ENCODE measurements at places on chromosomes 7 and 10. TPM values are rescaled to one million over a fixed set of nuclear protein-coding genes. Genes with fewer than 3 reads are reported as not detected.

DNA sequence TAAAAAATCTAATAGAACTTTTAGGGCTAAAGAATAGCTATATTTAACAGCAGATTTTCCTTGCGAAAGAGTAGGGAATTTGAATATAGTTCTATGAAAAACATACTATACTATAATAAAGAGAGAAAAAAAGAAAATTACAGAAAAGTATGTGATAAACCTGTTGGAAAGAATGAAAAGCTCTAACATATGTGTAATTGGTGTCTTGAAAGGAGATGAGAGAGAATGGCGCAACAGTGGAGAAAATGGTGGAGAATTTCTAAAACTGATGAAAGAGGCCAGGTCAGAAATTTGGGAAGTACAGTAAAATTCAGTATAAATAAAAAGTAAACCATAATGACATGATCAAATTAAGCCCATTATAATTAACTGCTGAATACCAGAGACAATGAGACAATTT lies 20.8 kb upstream of the CACNA2D1 start:
- H3K4me1 ChIP-seq, result no peaks in the 10 kb centered on the region
- no peaks in the 10 kb centered on the region for H3K27me3 ChIP-seq
- no peaks in the 10 kb centered on the region for H3K36me3 ChIP-seq
- DNase-seq, result no peak
- H3K4me3 ChIP-seq, result no peak overlapping the region

DNA sequence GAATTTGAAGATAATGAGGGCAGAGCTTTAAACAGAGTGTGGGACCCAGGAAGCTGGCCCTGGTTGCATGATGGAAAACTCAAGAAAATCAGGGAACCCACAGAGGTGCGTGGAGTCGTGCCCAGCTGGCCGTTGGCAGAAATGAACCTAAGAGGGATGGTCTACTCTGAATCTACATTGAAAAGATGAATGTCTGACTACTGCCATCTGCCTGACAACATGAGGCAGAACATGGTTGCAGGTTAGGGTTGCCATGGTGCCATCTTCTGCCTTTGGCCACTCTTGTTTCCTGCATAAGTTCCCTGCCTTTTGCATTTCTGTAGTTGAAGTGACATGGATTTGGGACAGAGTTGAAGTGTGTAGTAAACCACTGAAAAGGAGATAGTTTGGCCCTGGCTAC lies 138.5 kb upstream of the COBL start:
- DNase-seq, result no peak
- H3K27me3 ChIP-seq, result no peaks in the 10 kb centered on the region
- H3K27ac ChIP-seq, result no peak overlapping the region
- no peaks in the 10 kb centered on the region for H3K4me1 ChIP-seq

GRCh38 chr10:118484152-118484871 lies 111.1 kb downstream of the PRLHR start:
- H3K4me1 ChIP-seq, result no peaks in the 10 kb centered on the region
- no peak for DNase-seq
- H3K27me3 ChIP-seq, result peaks cover 11% of the 10 kb centered on the region
- H3K4me3 ChIP-seq, result no peak overlapping the region
- no peaks in the 10 kb centered on the region for H3K36me3 ChIP-seq

DNA sequence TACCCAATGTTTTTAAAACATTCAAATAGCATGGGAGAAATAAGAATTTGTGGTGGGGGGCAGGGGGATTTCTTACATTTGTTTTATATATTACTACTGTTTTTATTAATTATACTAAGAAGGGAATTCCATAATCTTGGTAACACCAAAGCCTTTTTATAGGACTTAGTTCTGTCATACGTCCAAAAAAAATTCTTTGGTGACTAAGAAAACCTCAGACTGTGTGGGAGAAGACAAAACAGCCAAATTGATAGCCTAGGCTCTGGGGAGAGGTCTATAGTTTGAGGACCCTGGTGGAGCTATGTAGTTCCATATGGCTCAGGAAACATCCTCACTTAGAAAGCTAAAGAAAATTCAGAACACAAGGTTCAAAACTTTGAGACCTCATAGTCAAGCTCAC lies 23.4 kb downstream of the ACSM6 start:
- H3K27ac ChIP-seq, result no peak overlapping the region
- DNase-seq, result no peak
- H3K36me3 ChIP-seq, result no peaks in the 10 kb centered on the region
- H3K27me3 ChIP-seq, result peaks cover 4% of the 10 kb centered on the region
- no peaks in the 10 kb centered on the region for H3K4me1 ChIP-seq

DNA sequence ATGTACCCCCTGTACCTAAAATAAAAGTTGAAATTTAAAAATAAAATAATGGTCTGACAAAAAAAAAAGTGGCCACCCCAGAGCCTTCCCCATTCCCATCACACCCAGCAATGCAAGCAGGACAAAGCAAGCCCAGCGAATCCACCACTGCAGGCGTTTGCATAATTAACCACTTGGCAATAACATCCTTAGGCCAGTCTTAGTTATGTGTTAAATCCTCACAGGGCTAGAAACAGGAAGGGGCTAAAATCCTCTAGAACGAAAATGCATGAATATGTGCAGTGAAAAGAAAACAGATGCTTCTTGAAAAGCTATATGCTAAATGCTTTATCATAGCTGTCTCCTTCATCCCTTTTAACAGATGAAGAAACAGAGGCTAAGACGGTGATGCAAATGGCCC lies 229.7 kb downstream of the GRID1 start:
- no peaks in the 10 kb centered on the region for H3K4me1 ChIP-seq
- no peak for DNase-seq
- no peak overlapping the region for H3K27ac ChIP-seq
- H3K27me3 ChIP-seq, result no peaks in the 10 kb centered on the region
- no peak overlapping the region for H3K4me3 ChIP-seq

DNA sequence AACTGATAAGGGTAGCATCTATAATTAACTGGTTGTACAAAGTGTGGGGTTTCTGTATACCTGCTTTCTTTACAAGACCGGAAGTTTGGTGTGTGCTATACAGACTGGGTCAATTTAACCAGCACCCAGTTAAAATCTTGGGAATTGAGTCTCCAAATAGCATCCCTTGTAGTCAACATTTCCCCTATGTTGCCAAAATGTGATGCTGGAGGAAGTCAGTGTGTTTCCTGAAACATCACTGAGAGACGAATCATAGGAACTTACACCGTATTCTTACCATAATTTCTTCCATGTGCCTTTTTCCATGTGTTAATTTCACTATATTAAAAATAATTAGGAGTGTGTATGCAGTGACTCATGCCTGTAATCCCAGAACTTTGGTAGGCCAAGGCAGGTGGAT lies 1.7 kb downstream of the AKR1C4 start:
- no peak overlapping the region for H3K27ac ChIP-seq
- H3K27me3 ChIP-seq, result peaks cover 7% of the 10 kb centered on the region
- no peak overlapping the region for H3K4me3 ChIP-seq
- DNase-seq, result no peak

Gene MBLAC1
- 1.6 TPM for total RNA-seq

Gene CDH23
- 1.5 TPM for total RNA-seq

Gene SHOC2
- 31.3 TPM for total RNA-seq

Gene GATA3
- 30.2 TPM for total RNA-seq

Gene MMD2
- not detected for total RNA-seq
